ENCODE measurements at places on chromosomes 7 and 10.

DNA sequence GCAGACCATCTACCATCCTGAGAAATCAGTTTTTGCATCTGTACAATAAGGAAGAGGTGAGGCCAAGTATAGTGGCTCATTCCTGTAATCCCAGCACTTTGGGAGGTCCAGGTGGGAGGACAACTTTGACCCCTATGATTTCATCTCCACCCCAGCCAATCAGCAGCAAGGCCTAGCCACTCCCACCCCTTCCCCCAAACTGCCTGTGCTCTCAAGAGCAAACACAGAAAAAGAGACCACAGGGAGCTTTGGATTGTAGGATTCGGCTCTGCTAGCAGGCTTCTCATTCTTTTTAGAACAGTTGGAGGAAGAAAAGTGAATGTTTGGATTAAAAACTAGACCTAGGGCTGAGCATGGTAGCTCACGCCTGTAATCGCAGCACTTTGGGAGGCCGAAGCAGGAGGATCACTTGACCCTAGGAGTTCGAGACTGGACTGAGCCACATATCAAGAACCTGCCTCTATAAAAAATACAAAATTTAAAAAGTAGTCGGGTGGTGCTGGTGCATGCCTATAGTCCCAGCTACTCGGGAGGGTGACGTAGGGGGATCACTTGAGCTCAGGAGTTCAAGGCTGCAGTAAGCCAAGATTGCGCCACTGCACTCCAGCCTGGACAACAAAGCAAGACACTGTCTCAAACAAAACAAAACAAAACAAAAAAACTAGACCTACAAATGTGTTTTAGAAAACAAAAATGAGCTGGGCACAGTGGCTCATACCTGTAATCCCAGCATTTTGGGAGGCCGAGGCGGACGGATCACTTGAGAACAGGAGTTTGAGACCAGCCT lies 25.1 kb upstream of the PROSER2 start:
- DNase-seq = no peak

DNA sequence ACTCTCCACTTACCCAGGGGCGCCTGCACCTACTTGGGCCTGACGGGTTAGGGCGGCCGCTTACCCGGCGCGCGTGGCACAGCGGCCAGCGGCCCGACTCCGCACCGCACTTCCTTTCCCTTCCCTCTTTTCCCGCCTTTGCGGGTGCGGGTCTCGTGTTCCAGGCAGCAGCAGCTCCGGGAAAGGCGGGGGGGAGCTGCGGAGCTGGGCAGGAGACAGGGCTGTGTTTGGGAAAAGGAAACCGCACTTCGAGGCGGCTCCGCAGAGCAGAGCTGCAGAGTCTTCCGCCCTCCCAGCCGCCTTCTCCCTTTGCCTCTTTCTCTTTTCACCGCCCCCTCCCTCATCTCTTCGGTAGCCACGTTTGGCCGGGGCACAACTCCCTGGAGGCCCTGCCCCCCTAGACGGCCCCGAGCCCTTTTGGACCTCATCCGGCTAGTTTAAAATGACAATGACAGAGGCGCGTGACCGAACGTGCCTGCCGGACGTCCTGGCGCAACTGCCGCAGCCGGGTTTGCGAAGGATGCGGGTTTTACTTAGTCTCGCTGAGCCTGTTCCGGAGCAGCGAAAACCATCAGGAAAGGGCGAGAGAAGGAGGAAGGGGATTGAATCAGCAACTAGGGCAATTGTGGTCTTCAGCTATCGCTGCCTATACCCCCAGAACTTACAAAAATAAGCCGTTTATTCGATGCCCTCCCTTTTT lies 7.9 kb upstream of the PAX2 start:
- no peak for DNase-seq

- no peak for DNase-seq
These were observed 107.1 kb downstream of the ABLIM1 start for GRCh38 chr10:114550756-114551635.

DNA sequence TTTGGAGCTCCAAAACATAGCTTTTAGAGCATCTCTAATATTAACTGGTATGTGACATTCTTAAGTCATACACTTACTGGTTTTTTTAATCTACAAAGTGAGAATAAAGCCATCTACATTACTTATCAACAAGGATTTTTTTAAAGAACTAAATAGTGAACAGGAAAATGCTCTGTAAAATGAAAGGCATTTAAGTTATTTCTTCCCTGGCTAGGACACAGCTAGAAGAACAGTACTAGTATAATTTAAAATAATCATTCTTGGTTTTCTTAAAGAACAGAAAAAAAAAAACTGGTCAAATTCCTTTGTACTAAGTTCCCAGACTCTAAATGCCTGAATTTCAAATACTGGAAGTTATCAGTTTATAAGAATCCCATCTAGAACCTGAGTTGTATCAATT lies 139.5 kb downstream of the SRPK2 start:
- no peak for DNase-seq

DNA sequence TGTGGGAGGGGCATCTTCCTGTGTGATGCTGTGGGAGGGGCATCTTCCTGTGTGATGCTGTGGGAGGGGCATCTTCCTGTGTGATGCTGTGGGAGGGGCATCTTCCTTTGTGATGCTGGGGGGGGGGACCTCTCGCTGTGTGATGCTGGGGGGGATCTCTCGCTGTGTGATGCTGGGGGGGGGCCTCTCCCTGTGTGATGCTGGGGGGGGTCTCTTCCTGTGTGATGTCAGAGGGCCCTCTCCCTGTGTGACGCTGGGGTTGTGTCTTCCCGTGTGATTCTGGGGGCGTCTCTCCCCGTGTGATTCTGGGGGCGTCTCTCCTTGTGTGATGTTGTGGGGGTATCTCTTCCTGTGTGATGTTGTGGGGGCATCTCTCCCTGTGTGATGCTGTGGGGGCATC lies 27.9 kb upstream of the DPYSL4 start:
- DNase-seq = no peak

DNA sequence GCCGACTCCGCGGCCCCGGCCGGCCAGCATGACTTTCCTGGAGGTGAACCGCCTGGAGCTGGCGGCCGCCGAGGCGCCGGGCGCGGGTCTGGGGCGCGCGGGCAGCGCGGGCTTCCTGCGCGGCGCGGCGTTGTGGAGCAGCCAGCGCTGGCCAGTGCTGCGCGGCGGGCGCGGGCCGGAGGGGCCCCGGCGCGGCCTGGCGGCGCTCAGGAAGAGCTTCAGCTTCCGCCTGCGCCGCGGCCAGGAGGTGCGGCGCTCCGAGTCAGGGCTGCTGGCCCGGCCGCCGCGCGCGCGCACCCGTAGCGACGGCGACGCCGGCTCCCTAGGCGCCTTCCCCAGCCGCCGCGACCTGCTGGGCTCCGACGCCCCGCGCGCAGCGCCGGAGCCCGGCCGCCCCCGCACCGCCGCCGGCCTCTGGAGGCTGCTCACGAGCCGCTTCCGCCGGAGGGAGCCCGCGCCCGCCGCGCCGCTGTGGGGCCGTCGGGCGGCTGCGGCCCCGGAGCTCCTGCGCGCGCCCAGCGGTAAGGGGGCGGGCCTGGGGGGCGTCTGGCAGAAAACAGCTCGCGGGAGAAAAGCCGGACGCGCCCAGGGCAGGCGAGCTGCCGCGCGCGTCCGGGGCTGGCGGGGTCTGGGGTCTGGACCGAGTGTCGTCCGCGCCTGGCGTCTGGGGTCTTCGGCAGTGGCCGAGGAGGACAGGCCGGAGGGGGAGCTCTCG lies 29.0 kb downstream of the AGAP3 start:
- no peak for DNase-seq

DNA sequence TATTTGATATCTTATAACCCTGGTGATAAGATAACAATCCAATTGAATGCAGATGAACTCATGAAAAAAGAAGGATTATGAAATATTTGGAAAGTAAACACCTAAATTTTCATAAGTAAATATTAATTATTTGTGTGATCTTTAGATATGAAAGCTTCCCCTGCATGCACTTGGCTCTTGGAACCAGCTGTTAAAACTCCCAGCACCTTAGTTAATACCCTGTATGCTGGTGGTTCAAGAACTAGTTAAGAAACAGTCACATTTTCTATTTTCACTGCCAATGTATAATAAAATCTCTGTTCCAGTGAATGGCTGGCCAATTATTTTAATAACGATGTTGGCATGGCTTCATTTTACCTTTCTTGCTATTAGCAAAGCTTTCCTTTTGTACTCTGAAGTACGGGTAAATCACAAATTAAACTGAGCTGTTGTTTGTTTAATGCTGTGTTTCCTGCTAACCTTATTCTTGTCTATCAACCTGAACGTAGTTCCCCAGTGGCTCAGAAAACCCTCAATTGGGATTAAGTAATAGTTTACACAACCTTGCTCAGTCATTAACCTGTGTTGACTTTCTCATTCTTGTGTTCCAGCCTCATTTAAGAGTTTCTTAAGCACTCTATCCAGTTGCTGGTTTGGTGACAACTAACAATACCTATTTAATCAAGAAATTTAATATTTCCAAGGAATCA lies 38.9 kb downstream of the MET start:
- DNase-seq = no peak
